Left forelimb (tissue), 1 donor: ENCODE measurements at places on chromosomes 3 and 15.

- no peak for DNase-seq
Measured at GRCh38 chr3:105965384-105965783, 96.6 kb upstream of the CBLB start.

GRCh38 chr3:122635789-122636188 lies 44.9 kb upstream of the PARP14 start:
- no peak for DNase-seq

DNA sequence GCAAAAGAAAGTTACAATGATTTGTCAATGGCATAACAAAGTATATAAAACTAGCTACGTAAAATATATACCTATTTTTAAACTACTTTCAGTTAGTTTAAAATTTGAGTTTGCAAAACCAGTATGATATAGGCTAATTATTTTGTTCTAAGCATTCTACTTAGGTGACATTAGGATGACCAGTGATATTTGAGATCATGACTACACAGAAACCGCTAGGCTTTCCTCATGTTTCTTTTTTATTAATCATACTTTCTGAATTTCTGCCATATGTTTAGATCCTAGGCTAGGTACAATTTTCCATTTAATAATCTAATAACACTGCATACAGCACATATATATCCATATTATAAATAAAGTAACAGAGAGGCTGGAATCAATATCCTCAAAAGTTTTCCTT lies 52.4 kb upstream of the XRN1 start:
- DNase-seq, result no peak

- no peak for DNase-seq
Measured at GRCh38 chr3:159340877-159341500, 539.1 kb downstream of the MFSD1 start.

DNA sequence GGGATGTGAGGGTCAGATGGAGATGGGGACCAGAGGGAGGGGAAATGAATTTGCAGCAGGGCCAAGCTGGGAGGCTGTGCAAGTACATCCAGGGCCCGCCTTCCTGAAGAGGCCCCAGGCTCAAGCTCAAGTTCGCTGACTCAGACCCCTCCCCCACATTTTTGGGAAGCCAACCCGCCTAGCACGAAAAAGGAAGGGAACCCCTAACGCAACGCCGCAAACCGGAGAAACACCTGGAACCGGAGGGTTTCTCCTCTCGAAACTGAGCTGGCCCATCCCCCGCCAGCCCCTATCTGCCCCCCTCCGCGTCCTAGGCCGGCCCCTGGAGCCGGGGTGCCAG lies 624 bp downstream of the AP3B2 start:
- no peak for DNase-seq

GRCh38 chr15:91860498-91860897 lies 7.0 kb downstream of the SLCO3A1 start:
- no peak for DNase-seq

GRCh38 chr3:193039058-193039457 lies 121.4 kb upstream of the MB21D2 start:
- DNase-seq, result no peak

GRCh38 chr15:72249142-72249810 lies 18.3 kb upstream of the PKM start:
- DNase-seq, result no peak

DNA sequence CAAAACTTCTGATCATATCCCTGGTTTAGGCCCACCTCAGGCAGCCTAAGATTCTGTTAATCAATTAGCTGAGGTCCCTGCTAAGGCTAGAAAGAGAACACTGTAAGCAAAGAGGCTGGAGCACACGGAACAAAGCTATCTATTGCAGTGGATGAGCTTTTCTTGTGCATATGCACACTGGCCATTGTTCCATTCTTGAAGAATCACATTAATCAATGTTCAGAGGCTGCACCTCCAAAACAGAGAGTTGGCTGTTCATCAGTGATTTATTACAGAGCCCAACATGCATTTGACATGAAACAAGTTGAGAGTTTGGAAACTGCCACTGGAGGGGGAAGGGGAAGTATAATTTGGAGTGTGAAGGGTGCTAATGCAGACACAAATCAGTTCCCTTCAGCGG lies 873.0 kb downstream of the ROBO1 start:
- no peak for DNase-seq

GRCh38 chr15:64035525-64035924 lies 10.8 kb downstream of the DAPK2 start:
- DNase-seq, result no peak

- DNase-seq, result no peak
Measured at GRCh38 chr3:129937717-129938116, 36.8 kb upstream of the TRH start.

- peak; percentile 71 for DNase-seq
Measured at GRCh38 chr3:23810343-23811184, 4.8 kb downstream of the UBE2E1 start.

DNA sequence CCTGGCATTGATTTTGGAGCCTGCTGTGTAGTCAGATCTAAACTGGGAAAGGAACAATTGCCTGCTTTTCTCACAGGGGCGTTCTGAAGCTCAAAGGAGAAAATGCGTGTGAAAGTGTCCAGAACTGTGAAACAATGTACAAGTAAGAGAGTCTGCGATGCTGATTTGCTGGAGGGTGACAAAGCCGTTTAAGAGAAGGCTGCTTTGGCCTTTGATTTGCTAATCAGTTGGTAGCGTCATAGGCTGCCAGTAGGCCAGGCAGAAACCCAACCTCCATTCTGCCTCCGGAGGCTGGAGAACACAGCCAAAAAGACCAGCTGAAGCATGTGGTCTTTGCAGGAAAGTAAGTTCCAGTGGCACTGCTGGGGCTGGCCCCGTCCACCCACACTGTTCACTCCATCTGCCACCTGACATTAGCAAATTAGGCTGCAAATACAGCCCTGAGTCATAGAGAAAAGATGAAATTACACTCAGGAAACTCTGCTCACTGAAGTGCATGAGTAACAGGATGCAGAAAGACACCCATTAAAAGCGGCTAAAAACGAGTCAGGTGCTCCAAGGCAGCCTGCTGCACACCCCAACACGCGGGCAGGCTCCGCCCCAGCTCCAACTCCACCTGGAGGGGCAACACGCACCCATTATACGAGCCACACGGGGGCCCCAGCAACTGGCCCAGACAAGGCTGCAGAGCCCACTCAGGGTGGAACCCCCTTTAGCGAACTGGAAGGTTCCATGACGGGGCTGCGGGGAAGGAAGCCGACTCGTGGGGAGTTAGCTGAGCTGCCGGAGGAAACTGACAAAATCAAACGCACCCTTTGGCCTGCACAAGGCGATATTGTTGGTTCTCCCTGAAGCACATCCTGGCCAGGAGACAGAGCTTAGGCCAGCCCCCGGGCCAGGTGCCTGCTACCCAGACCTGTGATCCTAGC lies 31.6 kb downstream of the ZDHHC19 start:
- DNase-seq, result no peak

- no peak for DNase-seq
Measured at GRCh38 chr15:90471769-90472168, 58.0 kb upstream of the CRTC3 start.

- DNase-seq, result no peak
Measured at GRCh38 chr3:98692787-98693473, 70.2 kb upstream of the ST3GAL6 start.

DNA sequence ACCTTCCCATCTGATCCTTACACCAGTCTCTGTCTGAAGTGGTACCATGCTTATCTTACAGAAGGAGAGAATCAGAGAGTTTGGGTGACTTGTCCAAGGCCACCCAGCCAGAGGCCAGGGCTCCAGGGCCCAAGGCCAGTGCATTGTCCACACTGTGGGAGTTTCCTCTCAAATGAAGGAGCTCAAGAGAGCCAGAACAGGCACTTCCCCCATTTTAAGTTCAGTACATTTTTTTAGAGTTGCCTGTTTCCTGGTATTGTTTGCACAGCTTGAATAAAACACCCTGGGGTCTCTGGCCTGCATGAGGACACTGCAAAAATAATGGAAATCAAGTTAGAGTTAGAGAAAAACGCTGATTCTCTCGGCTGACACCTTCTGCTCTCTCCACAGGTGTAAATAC lies 284.0 kb downstream of the SQOR start:
- DNase-seq, result no peak

DNA sequence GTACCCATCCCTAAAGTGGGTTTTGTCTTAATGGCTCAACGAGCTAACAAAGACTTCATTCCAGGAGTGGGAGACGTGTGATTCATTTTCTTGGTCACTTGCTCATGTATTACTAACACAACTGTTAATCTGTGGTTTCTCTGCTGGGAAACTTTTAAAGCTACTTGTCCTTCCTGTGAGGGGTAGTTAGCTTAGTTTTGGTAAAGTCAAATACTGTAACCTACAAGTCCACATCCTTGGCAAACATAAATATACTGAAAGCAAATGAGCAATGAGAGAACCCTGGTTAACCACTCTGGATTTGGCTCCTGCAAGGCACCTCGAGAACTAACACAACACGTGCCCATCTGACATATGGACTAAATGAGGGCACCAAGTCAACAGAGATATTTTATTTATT lies 19.9 kb downstream of the NOX5 start:
- DNase-seq, result no peak

DNA sequence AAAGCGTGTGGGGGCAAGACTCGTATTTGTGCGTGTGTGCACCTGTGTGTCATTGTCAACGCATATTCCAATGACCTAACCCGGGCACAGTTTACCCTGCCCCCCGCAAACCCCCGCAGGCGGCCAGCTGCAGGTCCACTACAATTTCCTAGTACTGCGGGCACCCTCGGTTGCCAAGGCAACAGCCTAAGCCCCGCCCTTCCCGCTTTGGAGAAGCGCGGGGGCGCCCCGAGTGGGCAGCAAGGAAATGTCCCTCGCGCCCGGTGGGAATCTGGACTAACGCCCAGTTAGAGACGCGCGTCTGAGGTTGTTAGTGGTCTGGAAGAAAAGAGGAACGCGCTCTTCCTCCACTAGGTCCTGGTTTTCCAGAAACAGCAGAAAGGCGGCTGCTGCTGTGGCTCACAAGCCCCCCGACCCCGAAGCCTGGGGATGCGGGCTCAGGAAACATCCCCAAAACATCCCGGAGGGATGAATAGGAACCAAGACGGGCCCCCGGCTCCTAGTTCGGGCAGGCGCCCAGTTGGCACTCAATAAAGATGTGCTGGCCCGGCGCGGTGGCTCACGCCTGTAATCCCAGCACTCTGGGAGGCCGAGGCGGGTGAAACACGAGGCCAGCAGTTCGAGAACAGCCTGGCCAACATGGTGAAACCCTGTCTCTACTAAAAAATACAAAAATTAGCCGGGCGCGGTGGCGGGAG lies 1.1 kb downstream of the ABHD14A start:
- DNase-seq, result peak; percentile 81

GRCh38 chr15:99412082-99412481 lies 153.7 kb upstream of the MEF2A start:
- no peak for DNase-seq

GRCh38 chr3:157073810-157074209 lies 86.1 kb downstream of the CCNL1 start:
- DNase-seq, result no peak

DNA sequence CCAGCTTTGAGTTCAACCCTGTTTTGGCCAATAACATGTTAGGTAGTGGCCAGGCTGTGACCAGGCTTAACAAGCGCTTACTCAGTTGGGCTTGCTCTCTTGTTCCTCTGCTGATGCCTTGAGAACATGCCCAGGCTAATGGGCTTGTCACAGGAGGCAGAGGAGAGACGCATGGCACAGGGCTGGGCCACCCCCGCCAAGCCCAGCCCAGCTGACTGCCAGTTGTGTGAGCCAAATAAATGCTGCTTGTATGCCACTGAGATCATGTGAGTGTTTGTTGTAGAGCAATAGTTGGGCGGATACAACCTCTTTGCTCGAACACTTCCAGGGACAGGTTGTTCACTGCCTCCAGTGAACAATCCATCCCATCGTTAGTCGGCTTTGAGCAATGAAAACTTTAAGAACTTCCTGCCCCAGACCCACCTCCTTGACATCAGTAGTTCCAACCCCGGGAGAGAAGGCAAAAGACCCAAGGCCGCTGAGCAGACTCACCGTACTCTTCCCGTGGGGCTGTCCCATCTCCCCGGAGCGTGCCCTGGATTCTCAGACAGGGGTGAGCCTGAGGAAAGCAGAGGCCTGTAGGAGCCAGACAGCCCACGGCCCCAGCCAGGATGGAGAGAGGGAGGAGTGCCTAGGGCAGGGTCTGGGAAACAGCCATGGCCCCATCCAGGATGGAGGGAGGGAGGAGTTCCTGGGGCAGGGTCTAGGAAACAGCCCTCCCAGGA lies 4.1 kb downstream of the PLA2G4F start:
- DNase-seq, result no peak

DNA sequence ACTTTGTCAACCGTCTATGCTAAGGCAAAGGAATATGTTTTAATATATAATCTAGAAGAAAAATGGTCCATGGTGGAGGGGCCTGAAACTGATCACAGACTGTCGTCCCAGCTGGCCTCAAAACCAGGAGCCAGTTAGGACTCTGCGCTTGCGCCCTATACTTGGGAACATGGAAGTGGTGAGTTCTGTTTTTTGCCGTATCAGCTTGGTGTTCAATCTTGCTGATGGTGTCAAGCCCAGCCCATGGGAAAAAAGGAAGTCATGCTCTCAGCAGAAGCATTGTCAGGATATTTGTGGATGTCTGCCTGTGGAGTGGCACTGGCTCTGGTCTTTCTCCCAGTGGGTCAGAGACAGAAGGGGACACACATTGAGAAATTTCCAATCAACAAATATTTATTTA lies 342.0 kb upstream of the CTDSPL start:
- DNase-seq, result no peak

GRCh38 chr3:78724859-78725258 lies 1042.9 kb downstream of the ROBO1 start:
- DNase-seq, result no peak

GRCh38 chr3:142916605-142917004 lies 27.7 kb upstream of the PCOLCE2 start:
- DNase-seq, result no peak

- DNase-seq, result no peak
Measured at GRCh38 chr15:82047453-82048400, 1.9 kb upstream of the MEX3B start.

GRCh38 chr3:86654806-86655460 lies 336.0 kb downstream of the VGLL3 start:
- DNase-seq, result no peak
